ENCODE measurements at places on chromosomes 2 and 18. TPM values are rescaled to one million over a fixed set of nuclear protein-coding genes. Genes with fewer than 3 reads are reported as not detected.

DNA sequence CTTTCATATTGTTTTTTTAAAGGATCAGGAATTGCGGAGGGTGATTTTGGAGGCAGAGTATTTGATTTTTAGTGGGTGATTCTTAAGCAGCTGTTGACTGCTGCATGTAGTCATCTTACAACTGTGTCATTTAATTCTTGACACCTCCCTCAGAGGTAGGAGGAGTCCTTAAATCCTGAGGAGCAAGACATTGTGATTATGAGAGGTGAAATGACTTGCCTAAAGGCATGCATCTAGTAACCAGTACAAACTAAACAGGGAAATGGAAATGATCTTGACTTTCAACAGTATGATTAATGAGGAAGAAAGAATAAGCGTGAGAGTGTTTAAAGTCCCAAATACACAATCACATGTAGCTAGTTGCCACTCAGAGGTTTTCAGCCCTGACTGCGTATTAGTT lies 440.7 kb downstream of the THSD7B start:
- no peak overlapping the region for H3K27ac ChIP-seq
- DNase-seq: no peak
- no peaks in the 10 kb centered on the region for H3K27me3 ChIP-seq
- H3K36me3 ChIP-seq: no peaks in the 10 kb centered on the region

DNA sequence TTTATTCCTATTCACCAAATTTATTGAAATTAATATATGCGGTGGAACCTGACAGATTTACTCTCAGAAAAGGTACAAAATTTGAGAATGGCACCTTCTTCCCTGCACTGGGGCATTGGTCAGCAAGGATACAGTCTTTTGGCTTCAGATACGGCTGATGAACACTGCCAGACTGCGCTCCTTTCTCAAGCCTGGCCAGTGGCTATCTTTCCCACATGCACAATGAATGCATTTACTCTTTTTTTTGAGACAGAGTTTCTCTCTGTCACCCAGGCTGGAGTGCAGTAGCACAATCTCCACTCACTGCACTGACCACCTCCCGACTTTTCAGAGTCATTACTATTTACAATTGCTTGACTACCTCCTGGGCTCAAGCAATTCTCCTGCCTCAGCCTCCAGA lies 61.6 kb downstream of the MOB4 start:
- no peaks in the 10 kb centered on the region for H3K4me1 ChIP-seq
- no peak for DNase-seq
- H3K27ac ChIP-seq: no peak overlapping the region

- H3K36me3 ChIP-seq: no peaks in the 10 kb centered on the region
- no peaks in the 10 kb centered on the region for H3K27me3 ChIP-seq
- no peak overlapping the region for H3K27ac ChIP-seq
- no peak overlapping the region for H3K4me3 ChIP-seq
- no peak for DNase-seq
- no peaks in the 10 kb centered on the region for H3K4me1 ChIP-seq
These were observed 53.6 kb upstream of the CAB39 start for GRCh38 chr2:230658877-230659652.

DNA sequence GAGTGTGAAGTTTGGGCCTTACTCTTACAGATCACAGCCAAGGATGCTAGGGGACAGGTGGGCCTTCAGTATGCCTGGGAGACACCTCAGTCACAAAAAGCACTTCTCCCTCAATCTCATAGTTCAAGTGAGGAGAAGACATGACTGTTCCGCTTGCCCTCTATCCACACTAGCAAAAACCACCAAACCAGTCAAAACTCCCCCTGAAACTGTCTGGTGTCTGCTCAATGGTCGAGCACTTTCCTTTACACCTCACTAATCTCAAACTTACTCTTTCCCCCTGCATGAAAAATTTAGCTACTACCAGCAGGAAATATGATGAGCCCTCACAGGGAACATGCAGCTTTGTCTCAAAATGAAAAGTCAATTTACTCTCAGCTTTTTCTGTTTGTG lies 232.2 kb downstream of the TRIB2 start:
- no peaks in the 10 kb centered on the region for H3K36me3 ChIP-seq
- H3K4me3 ChIP-seq: no peak overlapping the region
- DNase-seq: no peak
- H3K27me3 ChIP-seq: peaks cover 14% of the 10 kb centered on the region
- H3K27ac ChIP-seq: no peak overlapping the region
- no peaks in the 10 kb centered on the region for H3K4me1 ChIP-seq

DNA sequence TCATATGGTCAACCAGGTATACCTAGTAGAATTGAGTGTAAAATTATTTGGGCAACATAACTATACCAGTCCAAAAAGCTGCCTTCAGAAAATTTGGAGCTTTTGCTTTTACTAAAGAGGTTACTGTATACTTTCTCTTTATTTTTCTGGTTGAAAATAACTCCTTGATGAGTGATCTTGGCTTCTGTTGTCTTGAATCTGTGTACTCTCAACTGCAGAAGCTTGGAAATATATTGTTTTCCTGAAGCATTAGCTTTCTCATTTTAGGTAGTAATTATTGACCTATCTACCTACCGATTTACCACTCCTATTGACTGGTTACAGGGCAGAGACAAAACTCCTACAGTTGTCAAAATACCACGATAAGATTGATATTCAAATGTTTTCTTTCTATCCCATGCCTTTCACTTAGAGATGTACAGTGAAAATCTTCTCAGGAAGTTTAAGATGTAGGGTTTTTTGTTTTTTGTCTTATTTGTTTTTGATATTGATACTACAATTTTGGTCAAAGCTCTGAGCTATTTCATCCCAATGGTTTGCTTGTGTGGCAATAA lies 35.7 kb upstream of the DLX1 start:
- no peak overlapping the region for H3K27ac ChIP-seq
- H3K27me3 ChIP-seq: no peaks in the 10 kb centered on the region
- no peak for DNase-seq
- H3K4me1 ChIP-seq: no peaks in the 10 kb centered on the region

DNA sequence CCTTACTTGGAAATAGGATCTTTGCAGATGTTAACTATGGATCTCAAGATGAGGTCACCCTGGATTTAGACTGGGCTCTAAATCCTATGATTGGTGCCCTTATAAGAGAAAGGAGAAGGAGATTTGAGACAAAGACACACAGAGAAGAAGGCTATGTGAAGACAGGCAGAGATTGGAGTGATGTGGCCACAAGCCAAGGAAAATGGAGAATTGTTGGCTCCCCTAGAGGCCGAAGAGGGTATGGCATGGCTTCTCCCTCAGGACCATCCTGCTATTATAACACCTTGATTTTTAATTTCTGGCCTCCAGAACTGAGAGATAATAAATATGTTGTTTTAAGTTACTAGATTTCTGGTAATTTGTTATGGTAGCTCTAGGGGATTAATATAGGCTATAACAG lies 7.6 kb downstream of the CYBRD1 start:
- H3K36me3 ChIP-seq: no peaks in the 10 kb centered on the region
- no peaks in the 10 kb centered on the region for H3K27me3 ChIP-seq
- peaks cover 19% of the 10 kb centered on the region for H3K4me1 ChIP-seq
- DNase-seq: no peak

LOXHD1 gene
- 0.13 TPM for polyA plus RNA-seq
